SW 1271 (cell line): ENCODE measurements at places on chromosomes 4 and X.

DNA sequence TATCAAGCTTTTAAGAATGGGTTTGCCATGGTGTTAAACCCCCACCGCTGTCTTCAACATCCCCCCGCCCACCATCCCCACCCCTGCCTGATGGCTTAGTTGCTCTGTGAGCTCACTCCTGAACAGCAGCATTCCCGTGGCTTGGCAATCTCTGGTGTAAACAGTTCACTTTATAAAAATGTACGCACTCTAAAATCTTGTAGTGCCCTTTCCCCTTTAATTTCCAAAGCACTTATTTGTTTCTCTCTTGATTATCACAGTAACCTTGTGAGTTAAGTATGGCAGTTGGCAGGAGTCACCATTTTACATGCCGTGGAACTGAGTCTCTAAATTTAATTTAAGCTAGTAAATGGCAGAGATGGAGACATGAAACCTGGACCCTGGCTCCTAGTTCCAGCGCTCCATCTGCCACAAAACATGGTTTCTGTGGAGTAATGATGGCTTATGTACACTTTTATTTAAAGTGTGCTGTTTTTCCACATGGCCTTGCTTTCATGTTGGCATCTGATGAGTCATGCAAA is 123.1 kb downstream of the AFF1 start:
- no peak for DNase-seq

DNA sequence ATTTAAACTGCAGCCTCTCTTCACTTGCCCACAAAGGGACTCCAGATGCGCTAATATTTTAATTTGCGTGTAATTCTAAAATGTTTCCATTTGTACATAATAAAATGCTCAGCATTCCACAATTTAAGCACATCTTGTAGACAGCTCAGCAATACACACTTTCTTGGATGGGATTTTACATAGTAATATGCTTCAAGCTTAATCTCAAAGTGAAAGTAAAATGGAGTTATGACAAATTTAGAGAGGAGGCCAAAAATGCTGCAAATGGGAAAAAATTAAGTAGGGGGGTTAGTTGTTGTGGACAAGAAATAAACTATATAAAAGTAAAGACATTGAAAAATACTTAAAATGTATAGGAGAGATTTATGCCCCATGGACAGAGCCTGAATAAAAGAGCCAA is 149.1 kb downstream of the FBXO8 start:
- no peak for DNase-seq

GRCh38 chr4:15413623-15414019 is 14.2 kb upstream of the C1QTNF7 start:
- no peak for DNase-seq

- DNase-seq, result no peak
Observed at GRCh38 chr4:85362550-85362949, 112.4 kb upstream of the ARHGAP24 start.

- no peak for DNase-seq
Observed at GRCh38 chrX:107445631-107446030, 3.8 kb upstream of the FRMPD3 start.

GRCh38 chrX:66018585-66019309 is 21.1 kb downstream of the VSIG4 start:
- DNase-seq, result no peak

DNA sequence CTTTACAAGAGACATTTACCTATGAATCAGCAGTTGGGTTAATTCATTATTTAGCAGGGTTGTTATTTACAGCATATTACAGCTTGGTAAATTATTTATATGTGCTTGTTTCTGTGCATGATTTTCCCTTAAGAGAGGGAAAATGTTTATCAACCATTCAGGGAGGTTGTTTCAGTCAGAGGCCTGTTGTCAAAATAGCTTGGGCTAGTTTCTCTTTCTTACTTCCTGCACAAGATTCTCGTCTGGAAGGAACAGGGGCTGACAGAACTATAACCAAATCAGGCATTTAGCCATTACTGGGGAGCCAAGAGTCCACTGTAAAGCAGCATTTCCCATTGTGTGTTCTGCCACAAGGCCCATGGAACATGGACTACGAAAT is 135.8 kb downstream of the HS6ST2 start:
- no peak for DNase-seq

GRCh38 chr4:6852582-6852981 is 57.0 kb upstream of the TBC1D14 start:
- no peak for DNase-seq

GRCh38 chr4:128574706-128575105 is 234.8 kb upstream of the JADE1 start:
- DNase-seq, result no peak

DNA sequence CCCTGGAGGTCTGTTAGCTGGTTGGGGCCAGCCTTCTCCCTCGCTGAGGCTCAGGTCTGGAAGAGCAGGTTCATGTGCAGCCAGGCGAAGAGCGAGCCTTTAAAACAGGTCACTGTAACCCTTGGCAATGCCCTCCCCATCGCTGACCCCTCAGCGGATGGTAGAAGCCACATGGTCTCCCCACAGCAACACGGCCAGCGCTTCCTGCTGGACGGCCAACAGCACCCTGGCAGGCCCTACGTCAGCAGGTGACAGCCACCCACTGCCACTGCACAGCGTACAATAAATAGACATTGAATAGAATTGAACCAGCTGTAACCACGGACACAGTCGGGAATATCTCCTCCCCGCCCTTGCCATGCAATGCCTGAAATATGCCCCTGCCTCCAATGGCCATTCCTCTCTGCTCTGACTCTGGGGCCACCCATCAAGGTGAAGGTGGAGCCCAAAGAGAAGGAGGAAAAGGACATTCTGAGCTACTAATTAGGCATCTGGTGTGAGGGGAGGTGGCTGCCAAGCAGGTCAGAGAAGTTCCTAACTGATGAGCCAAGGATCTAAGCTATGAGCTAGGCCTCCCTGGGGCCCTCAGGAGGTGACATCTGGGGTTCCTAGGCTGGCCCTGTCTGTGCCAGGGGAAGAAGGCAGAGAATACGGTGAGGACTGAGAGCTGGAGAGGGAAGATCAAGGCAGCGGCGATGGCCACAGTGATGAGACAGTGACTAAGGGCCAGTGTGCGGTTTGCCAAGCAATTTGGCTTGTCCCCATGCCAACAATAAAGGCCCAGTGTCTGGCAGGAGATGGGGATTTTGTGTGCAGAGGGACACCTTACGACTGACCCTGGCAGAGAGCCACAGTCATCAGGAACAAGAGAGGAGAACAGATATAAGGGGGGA is 202.3 kb downstream of the BCOR start:
- DNase-seq, result no peak

DNA sequence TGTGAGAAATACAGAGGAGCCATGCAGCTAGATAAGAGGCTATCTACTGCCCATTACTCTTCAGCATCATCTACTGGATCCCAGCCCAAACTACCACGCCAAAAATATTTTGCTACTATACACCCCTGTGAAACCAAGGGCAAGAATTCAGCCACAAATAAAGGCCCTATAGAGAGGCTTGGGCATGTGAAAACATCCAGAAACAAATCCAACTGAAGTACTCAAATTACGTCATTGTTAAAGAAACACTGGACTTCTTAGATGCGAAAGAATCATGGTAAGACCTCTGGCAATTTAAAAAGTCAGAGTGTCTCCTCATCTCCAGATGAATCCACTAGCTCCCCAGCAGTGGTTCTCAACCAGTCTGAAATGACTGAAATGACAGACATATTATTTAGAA is 12.8 kb downstream of the NDST3 start:
- DNase-seq, result no peak

DNA sequence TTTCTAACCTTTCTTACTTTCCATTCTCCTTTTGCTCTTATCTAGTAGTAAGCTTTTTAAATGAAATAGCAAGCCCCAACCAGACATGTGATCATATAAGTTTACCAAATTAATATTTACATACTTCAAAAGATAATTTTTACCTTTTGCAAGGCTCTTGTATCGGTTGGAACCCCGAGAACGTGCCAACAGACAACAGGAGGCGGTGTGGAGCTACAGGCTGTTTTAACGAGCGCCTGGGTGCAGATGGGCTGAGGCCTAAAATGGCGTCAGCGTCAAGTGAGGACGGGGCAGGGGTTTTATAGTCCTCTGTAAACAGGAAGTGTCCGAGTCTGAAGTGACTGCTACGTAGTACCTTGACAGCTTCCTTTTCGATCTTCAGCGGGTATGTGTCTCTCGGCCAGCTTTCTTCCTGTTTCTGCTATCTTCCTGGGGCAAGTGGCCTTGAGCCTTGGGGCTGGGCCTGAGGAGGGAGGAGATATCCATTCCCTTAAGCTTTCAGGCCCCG is 342.7 kb downstream of the GALNTL6 start:
- DNase-seq, result no peak

- DNase-seq, result no peak
Observed at GRCh38 chr4:176451443-176451842, 131.7 kb downstream of the SPCS3 start.

DNA sequence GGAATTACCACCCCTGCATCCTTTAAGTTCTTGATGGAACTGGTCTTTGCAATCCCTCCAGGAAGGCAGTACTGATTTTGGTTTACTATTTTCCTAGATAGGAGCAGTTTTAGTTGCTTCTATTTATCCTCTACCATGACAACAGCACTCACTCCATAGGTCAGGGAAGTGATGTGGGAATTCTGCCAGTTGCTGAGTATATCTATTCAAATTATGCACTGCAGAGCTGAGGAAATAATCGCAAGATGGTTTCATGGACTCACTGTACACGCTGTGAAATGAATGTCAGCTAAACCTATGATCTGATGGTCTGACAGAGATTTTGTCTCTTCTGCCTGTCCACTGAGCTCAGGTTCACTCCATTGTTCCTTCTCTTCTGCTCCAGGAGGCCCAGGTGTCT is 135.8 kb downstream of the FAAH2 start:
- DNase-seq, result no peak

DNA sequence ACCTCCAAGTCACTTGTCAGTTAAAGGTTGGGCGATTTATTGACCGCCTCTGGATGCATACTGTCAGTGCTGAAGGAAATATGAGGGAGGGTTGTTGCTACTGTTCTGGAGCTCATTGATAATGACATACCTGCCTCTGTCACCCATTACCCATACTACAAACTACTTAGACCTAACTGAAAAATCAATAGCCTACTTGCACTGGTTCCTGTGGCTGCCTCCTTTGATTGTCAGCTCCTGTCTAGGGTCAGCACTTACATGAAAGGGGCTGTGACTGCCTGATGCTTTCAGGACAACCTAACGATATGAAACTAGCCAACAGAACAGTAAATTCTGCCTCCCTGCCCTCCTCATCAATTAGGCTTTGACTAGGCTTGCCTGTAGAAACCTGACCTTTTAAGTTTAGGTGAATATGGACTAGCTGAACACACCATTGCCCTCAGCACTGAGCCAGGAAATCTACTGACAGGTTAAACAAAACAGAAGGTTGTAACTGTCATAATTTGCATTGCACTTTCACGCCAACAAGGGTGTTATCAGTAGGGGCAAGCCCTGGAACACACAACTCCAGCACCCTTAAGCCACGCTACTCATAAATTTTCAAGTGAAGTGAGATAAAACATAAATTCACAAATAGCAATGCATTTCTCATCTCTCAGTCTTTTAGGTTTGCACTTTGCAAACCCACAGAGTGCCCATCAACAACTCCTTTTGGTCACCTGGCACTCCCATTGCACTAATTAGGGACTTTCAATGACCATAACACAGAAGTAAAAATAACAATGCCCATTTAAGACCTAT is 9.0 kb upstream of the MAB21L2 start:
- DNase-seq, result no peak

DNA sequence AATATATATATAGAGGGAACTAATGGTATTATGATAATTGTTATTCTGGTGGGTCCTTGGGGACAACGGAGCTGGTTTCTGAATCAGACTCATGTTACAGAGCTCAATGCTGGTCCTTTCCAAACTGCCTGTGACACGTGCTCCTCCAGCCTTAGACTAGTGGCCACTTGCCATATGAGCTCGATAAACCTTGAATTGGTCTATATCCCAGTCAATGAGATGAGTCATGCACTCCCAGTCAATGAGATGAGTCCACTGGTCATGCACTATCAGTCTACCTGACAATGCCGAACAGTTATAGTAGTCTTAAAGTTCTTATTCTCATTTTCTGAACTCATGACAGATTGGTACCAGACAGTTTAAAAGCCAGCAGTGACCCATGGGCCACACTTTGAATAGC is 325.2 kb downstream of the LDB2 start:
- DNase-seq, result no peak

DNA sequence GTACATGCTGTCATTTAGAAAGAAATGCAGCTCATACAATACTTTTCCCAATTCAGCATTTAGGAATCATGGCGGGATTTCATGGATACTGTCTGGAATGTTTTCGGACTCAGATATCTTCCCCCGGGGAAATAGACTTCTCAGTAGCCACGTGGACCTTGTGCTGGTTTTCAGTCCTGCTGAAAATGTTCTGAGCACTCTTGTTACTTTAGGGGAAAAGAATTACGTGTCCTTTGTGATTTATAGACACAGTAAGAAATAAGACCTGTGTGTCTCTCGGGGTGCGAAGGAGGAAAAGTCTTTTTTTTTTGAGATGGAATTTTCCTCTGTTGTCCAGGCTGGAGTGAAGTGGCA is 3.8 kb downstream of the CD99 start:
- no peak for DNase-seq

GRCh38 chrX:103846386-103846785 is 14.3 kb upstream of the RAB9B start:
- no peak for DNase-seq

GRCh38 chr4:81946996-81947395 is 426.8 kb downstream of the HNRNPD start:
- no peak for DNase-seq

DNA sequence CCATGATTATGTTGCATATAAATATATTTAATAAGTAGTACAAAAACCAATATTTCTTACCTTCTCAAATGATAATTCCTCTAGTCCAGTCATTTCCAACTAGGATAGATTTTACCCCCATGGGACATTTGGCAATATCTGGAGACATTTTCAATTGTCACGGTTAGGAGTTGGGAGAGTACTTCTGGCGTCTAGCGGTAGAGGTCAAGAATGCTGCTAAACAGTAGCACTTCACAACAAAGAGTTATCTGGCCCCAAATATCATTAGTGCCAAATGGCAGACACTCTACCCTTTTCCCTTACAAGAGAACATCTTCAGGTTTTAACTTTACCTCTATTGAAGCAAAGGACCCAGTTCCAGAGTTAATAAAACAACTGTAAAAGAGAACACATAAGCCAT is 168.1 kb downstream of the FAT4 start:
- no peak for DNase-seq

DNA sequence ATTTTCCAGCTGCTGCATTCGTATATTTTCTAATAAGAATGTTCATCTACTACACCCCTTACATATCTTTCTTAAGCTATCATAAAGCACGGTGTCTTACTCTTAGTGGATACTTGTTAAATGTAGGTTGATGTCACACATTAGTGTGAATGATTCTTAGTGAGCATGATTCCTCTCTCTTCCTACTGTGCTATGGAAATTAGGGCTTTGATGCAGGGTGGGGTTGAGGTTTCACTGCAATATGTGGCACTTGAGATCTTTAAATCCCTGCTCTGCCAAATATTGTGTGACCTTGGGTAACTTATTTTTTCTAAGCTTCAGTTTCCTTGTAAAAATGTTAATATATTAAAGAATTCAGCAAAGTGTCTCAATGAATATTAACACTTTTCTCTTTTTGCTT is 188.4 kb downstream of the PDGFRA start:
- DNase-seq, result no peak

GRCh38 chrX:150627957-150628356 is 59.5 kb downstream of the MTM1 start:
- no peak for DNase-seq
